Activated naive CD8-positive, alpha-beta T cell treated with anti-CD3 and anti-CD28 coated beads for 36 hours (primary cell): ENCODE measurements at places on chromosomes 7 and 10. TPM values are rescaled to one million over a fixed set of nuclear protein-coding genes. Genes with fewer than 3 reads are reported as not detected.

PRR15 gene
- not detected for total RNA-seq

SLC13A4 gene
- total RNA-seq: not detected

EPO gene
- not detected for total RNA-seq

ITGA8 gene
- total RNA-seq: not detected

HECW1 gene
- not detected for total RNA-seq

CFAP69 gene
- 0.85 TPM for total RNA-seq

PNLIPRP1 gene
- not detected for total RNA-seq

SORBS1 gene
- total RNA-seq: 0.54 TPM

CPVL gene
- not detected for total RNA-seq

DNA sequence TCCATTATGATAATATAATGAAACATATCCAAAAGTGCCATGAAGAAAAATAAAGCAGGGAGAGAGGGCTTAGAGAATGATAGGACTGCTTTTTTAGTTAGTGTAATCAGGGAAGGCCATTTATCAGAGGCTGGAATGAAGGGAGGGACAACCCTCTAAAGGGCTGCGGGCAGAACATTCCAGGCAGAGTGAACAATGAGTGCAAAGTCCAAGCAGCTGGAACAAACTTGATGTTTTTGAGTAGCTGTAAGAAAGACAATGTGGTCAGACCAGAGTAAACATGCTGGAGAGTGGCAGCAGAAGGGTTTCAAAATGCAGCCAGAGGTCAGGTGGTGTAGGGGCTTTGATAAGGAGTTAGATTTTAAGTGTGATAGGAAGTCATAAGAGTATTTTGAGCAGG, 65.6 kb upstream of the CCDC6 start:
- DNase-seq: no peak
- no peak overlapping the region for H3K4me3 ChIP-seq
- H3K4me1 ChIP-seq: no peaks in the 10 kb centered on the region
- H3K27me3 ChIP-seq: no peaks in the 10 kb centered on the region

GRCh38 chr10:59957975-59958374, 51.6 kb upstream of the CCDC6 start:
- peaks cover 20% of the 10 kb centered on the region for H3K27me3 ChIP-seq
- no peak overlapping the region for H3K4me3 ChIP-seq
- no peak overlapping the region for H3K27ac ChIP-seq

DNA sequence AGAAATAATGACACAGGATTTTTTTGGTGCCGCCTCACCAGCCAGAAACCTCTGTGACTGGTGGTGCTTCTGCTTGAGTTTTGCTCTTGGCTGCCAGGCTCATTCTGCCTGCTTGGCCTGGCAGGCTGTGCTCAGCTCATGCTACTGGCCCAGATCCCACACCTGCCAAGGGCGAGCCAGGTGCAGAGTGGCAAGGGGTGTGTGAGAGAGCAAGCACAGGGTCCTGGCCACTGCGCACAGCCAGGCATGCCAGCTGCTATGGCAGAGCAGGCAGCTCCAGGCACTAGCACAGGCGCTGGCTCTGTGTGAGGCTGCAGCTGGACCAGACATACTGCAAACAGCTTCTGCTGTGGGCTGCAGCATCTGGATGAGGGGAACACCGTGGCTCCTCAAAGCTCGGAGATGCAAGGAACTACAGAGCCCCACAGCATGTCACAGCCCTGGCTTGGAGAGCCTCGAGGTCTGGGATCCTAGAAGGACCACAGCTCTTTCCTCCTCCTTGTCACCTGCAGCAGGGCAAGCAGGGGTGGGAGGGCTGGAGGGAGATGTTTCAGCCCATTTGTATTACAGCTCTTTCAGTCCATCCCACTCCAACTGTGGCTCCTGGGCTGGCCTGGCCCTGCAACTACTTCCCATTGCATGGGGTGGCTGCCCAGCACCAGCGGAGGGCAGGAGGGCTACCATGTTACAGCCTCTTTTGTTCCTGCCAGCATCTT, 313.4 kb upstream of the SEMA3C start:
- no peak overlapping the region for H3K27ac ChIP-seq
- no peaks in the 10 kb centered on the region for H3K36me3 ChIP-seq
- H3K4me3 ChIP-seq: no peak overlapping the region
- H3K27me3 ChIP-seq: no peaks in the 10 kb centered on the region

GRCh38 chr10:98316661-98317060, 48.7 kb upstream of the LOXL4 start:
- H3K36me3 ChIP-seq: no peaks in the 10 kb centered on the region
- H3K27me3 ChIP-seq: peaks cover 6% of the 10 kb centered on the region
- H3K27ac ChIP-seq: no peak overlapping the region
- no peak overlapping the region for H3K4me3 ChIP-seq

- H3K27ac ChIP-seq: no peak overlapping the region
- H3K27me3 ChIP-seq: peaks cover 4% of the 10 kb centered on the region
- no peaks in the 10 kb centered on the region for H3K4me1 ChIP-seq
Observed at GRCh38 chr10:121687095-121687813, 89.0 kb upstream of the FGFR2 start.

GRCh38 chr10:27450225-27450624, 53.9 kb upstream of the RAB18 start:
- H3K27me3 ChIP-seq: no peaks in the 10 kb centered on the region
- no peaks in the 10 kb centered on the region for H3K36me3 ChIP-seq
- DNase-seq: no peak

GRCh38 chr10:44993226-44993921, 7.3 kb upstream of the ZNF22 start:
- H3K4me1 ChIP-seq: peaks cover 21% of the 10 kb centered on the region
- no peaks in the 10 kb centered on the region for H3K27me3 ChIP-seq
- H3K36me3 ChIP-seq: no peaks in the 10 kb centered on the region
- DNase-seq: no peak
- H3K4me3 ChIP-seq: no peak overlapping the region

DNA sequence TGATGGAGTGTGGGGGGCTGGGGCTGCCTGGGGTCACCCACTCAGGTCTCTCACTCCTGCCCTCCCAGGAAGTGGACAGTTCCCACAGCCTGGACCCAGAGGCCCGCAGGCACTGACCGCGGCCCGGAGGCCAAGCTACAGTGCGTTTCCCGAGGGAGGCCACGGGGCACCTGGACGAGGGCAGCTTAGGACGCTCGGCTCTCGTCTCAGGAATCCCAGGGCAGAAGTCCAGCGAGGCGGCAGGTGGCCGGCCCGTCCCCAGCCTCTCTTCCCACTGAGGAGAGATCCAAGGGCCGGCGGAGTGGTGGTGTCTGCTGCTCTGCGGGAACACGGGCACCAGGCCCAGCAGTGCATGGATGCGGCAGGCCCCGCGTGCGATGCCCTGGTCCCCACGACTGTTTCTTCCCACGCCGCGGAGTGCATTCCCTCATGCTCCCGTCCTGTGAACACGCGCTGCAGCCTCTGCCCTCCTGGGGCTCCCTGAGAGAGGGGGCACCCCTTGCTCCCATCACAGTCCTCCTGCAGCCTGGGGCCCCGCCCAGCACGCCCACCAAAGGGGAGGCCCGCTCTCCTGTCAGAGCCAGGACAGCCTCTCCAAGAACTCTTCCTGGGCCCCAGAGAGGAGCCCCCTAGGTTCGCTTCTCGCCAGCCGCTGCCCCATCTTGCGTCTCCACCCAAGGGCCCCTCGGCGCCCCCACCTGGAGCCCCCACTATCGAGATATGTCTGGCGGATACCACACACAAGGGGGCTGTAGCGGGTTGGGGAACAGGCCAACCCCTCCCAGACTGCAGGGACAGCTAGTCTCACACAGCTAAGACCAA, 24.3 kb upstream of the GPR146 start:
- H3K4me1 ChIP-seq: peaks cover 10% of the 10 kb centered on the region
- H3K27me3 ChIP-seq: no peaks in the 10 kb centered on the region
- DNase-seq: no peak
- H3K4me3 ChIP-seq: no peak overlapping the region
- H3K36me3 ChIP-seq: peaks cover 32% of the 10 kb centered on the region
- H3K27ac ChIP-seq: no peak overlapping the region

- H3K4me1 ChIP-seq: peaks cover 8% of the 10 kb centered on the region
- no peak overlapping the region for H3K4me3 ChIP-seq
- H3K27me3 ChIP-seq: peaks cover 26% of the 10 kb centered on the region
- H3K27ac ChIP-seq: peak overlapping the region; percentile 43
- peaks cover 21% of the 10 kb centered on the region for H3K36me3 ChIP-seq
- DNase-seq: peak; percentile 15
Observed at GRCh38 chr10:93357680-93358079, 124.5 kb downstream of the MYOF start.

- H3K27ac ChIP-seq: no peak overlapping the region
- H3K27me3 ChIP-seq: peaks cover 4% of the 10 kb centered on the region
- no peak for DNase-seq
- no peak overlapping the region for H3K4me3 ChIP-seq
Observed at GRCh38 chr10:60914690-60915141, 29.3 kb downstream of the RHOBTB1 start.

DNA sequence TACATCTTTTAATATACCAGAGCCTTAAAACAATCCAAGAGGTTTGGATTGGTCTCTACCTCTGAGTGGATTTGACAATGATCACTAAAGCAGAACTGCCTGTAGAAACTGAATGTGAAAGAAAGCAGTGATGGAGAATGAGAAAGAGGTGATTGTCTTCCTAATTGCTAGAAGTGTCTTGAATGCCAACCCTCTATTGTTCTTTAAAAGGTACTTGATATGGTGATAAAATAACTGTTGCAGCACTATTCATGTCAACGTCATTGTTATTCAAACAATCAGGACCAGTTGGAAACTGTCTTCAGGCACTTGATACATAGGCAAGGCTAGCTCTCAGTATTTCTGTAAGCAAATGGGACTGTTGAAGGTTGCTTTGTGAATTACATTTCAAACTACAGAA, 47.9 kb upstream of the ITPRID1 start:
- H3K27ac ChIP-seq: no peak overlapping the region
- H3K4me3 ChIP-seq: no peak overlapping the region
- no peaks in the 10 kb centered on the region for H3K4me1 ChIP-seq
- H3K36me3 ChIP-seq: no peaks in the 10 kb centered on the region
- no peak for DNase-seq
- no peaks in the 10 kb centered on the region for H3K27me3 ChIP-seq

DNA sequence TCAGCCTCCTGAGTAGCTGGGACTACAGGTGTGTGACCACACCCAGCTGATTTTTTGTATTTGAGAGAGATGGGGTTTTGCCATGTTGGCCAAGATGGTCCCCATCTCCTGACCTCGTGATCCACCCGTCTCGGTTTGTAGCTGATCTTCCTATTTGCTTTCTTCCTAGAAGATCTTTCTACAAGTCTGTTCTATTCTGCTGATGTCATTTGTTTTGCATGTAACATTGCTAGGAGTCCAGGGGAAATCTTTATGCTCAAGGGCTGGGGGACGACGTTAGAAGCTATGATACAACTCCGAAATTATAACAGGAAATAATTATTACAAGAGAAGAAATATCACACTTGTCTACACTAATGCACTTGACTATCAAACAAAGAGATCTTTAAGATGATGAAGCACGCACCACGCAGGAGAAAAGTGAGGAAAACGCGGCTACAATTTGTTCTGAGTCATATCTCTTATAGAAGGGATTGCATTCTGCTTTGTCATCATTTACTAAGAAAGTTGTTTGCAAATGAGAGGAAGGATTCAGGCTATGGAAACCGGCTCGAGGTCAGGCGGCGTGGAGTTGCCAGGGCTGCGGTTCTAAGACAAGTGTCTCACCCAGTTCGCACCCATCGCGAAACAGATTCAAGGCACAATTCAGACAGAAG, 103.0 kb upstream of the CARD11 start:
- DNase-seq: no peak
- H3K4me1 ChIP-seq: peaks cover 10% of the 10 kb centered on the region
- H3K36me3 ChIP-seq: no peaks in the 10 kb centered on the region
- no peak overlapping the region for H3K4me3 ChIP-seq
- H3K27ac ChIP-seq: no peak overlapping the region
- H3K27me3 ChIP-seq: no peaks in the 10 kb centered on the region

DNA sequence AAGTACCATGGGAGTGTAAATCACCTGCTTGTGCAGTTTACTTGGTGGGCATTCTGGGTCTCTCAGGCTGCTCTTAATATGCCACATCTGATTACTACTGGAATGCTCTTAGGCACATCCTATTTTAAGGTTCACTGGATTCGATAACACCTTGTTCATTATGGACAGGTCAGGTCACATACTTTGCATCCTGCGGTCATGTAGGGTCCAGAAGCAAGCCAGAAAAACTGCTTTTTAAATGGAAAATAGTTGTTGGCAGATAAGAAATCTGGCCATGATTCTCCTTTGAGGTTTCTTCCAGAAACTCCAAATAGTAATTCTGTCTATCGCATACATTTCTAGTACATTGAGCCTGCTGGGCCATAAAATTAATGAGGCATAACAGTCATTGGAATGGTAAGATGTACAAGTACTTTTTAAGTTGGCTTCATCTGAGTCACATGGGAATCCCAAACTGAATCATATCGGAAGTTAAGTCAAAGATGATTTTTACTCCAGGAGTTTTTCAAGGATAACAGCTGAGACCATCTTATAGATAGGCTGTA, 371.9 kb downstream of the LRRTM3 start:
- H3K36me3 ChIP-seq: no peaks in the 10 kb centered on the region
- DNase-seq: no peak
- H3K27me3 ChIP-seq: no peaks in the 10 kb centered on the region
- no peak overlapping the region for H3K4me3 ChIP-seq
- no peaks in the 10 kb centered on the region for H3K4me1 ChIP-seq

- no peak overlapping the region for H3K4me3 ChIP-seq
- H3K36me3 ChIP-seq: no peaks in the 10 kb centered on the region
- no peak for DNase-seq
- H3K27ac ChIP-seq: no peak overlapping the region
- H3K27me3 ChIP-seq: no peaks in the 10 kb centered on the region
- H3K4me1 ChIP-seq: no peaks in the 10 kb centered on the region
Observed at GRCh38 chr7:113628948-113629847, 289.6 kb downstream of the PPP1R3A start.

GRCh38 chr7:104971290-104972071, 42.5 kb upstream of the KMT2E start:
- H3K36me3 ChIP-seq: no peaks in the 10 kb centered on the region
- no peak overlapping the region for H3K27ac ChIP-seq

DNA sequence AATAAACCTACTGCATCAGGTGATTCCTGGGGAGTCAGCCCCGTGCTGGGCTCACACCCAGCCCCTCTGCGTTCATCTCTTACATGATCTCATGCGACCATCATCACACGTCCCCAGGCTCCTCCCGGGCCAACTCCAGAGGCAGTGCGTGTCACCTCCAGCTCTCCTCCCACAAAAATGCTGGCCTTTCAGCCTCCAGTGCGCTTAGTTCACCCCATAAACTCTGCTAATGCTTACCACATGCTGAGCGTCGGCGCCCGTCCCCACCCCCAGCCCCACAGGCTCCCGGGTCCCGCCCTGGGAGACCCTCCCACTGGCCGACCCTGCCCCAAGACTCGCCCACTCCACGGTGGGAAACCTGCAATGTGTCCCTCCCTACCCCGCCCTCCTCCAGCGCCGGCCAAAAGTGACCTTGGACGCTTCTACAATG, 816 bp upstream of the SDK1 start:
- H3K4me3 ChIP-seq: peak overlapping the region; percentile 42
- peaks cover 7% of the 10 kb centered on the region for H3K4me1 ChIP-seq
- H3K27ac ChIP-seq: no peak overlapping the region
- DNase-seq: no peak
- no peaks in the 10 kb centered on the region for H3K36me3 ChIP-seq

GRCh38 chr10:109433434-109433833, 489.9 kb downstream of the XPNPEP1 start:
- H3K27me3 ChIP-seq: no peaks in the 10 kb centered on the region
- H3K36me3 ChIP-seq: no peaks in the 10 kb centered on the region
- no peak for DNase-seq
- H3K27ac ChIP-seq: no peak overlapping the region
- no peaks in the 10 kb centered on the region for H3K4me1 ChIP-seq
- H3K4me3 ChIP-seq: no peak overlapping the region

- H3K4me3 ChIP-seq: no peak overlapping the region
- no peak for DNase-seq
- peaks cover 46% of the 10 kb centered on the region for H3K27me3 ChIP-seq
- peaks cover 1% of the 10 kb centered on the region for H3K36me3 ChIP-seq
- no peak overlapping the region for H3K27ac ChIP-seq
Observed at GRCh38 chr7:149685455-149685854, 87.9 kb downstream of the ZNF467 start.

- no peaks in the 10 kb centered on the region for H3K27me3 ChIP-seq
- H3K4me1 ChIP-seq: peaks cover 19% of the 10 kb centered on the region
- H3K36me3 ChIP-seq: peaks cover 35% of the 10 kb centered on the region
Observed at GRCh38 chr10:1127629-1128028, 71.4 kb downstream of the WDR37 start.
